RCC 7860 (cell line): ENCODE measurements at places on chromosomes 1 and 21.
A peak's percentile ranks its signal among the peaks of the same experiment; 100 is the strongest.

GRCh38 chr21:44391345-44392091, 38.1 kb downstream of the TRPM2 start:
- no peak for DNase-seq

DNA sequence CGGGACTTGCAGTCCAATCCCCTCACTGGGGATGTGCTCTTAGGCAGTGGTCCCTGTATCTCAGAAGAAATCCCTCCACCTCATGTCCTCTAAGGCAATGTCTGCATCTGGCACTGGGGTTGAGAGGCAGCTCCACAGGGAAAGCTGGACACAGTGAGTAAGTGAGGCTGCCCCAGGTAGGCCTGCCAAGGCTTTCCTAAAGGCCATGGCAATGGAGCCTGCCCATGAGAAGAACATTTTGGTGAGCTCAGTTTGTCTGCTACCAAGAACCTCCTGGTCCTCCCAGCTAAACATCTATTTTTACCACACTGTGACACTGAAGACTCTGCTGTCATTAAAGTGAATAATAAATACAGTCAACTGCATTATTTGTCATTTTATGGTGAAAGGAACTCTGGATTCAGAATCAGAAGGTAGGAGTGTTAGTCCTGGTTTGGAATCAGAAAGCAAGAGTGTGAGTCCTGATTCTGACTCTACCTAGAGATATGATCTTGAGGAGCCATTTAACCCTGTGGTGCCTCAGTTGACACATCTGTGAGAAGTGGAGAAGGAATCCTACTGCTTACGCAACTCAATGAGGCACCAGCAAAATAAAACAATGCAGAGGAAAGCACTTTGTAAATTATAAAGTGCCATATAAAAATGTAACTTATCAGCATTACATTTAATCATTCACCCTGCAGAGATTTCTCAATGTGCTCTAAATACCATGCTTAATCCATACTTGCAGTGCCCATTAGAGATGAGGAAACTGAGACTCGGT, 41.0 kb downstream of the TBX15 start:
- no peak for DNase-seq

DNA sequence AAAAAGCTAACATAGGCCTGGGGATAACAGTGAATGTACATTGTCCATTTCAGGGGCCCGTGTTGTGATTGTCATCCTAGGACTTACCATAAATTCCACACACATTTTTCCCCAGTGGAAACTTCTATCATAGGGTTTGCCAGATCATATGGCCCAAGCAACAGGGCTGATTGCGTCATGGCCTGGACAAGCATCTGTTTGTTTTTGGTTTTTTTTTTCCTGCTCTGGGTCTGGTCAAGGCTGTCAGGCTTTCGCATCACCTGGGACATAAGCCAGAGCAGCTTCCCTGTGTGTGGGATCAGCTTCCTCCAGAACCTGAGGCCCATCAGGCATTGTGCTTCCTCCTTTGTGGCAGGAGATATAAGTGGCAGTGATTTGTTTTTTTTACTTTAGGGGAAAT, 598.5 kb upstream of the USP24 start:
- peak; percentile 20 for DNase-seq

DNA sequence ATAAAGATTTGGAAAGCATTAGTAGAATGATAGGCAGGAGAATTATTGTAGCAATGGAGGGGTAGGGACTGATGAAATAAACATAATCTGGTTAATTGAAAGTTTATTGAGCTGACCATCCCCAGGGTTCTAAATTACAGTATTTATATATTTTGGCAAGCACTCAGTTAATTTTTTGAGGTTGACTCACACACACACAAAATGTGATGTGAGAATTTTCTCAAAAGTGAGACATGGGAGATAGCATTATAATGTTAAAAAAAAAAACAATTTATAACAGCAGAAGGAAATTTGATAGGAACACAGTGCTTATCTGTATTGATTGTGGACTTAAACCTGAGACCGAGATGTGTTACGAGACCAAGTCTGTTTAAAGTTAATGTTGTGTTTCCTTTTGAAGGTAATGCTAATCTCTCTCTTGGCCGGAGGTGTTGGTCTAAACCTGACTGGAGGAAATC, 24.6 kb downstream of the TRIM45 start:
- no peak for DNase-seq

GRCh38 chr1:29810121-29811120, 574.1 kb downstream of the PTPRU start:
- no peak for DNase-seq

GRCh38 chr21:45421846-45422775, 17.1 kb downstream of the COL18A1 start:
- no peak for DNase-seq

DNA sequence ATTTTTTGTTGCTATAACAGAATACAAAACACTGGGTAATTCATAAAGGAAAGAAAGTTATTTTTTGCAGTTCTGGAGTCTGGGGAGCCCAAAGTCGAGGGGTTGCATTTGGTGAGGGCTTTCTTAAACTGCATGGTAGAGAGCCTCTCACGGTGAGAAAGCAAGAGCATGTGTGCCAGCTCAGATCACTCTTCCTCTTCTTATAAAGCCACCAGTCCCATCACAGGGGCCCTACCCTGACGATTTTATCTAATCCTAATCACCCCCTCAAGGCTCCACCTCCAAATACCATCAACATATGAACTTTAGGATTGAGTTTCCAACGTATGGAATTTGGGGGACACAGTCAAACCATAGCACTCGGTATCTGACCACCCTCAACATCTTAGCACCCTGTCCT, 1.0 kb upstream of the STRIP1 start:
- DNase-seq: no peak

GRCh38 chr1:28058971-28059878, 29.2 kb downstream of the EYA3 start:
- no peak for DNase-seq

GRCh38 chr1:35190784-35191183, 2.2 kb downstream of the SFPQ start:
- no peak for DNase-seq

- DNase-seq: no peak
These were observed 59.9 kb downstream of the LRRC8C start for GRCh38 chr1:89692601-89693521.

GRCh38 chr1:230725256-230726012, 11.5 kb upstream of the AGT start:
- no peak for DNase-seq

GRCh38 chr1:201491896-201492511, 14.9 kb downstream of the CSRP1 start:
- DNase-seq: no peak

DNA sequence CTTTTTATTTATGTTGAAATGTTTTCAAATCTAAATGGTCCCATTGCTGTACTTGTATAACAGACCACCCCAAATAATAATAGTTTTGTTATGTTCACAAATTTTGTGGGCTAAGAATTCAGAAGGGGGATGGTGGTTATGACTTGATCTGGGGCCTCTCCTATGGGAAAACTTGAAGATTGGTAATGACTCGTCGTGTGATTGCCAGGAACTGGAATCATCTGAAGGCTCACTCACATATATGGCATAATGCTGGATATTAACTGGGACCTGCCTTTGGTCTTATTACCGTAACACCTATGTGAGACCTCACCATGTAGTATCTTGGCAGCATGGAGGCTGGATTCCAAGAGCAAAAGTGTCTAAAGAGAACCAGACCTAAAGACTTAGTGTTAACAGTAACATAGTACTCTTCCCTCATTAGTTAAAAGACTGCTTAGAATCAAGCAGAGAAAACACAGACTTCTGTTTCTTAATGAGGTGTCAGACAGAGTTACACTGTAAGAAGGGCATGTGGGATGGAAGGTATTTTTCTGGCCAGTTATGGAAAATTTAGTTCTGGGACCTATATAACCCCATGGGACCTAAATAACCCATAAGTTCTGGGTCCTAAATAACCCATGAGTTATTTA, 11.9 kb downstream of the LYPLAL1 start:
- DNase-seq: no peak

DNA sequence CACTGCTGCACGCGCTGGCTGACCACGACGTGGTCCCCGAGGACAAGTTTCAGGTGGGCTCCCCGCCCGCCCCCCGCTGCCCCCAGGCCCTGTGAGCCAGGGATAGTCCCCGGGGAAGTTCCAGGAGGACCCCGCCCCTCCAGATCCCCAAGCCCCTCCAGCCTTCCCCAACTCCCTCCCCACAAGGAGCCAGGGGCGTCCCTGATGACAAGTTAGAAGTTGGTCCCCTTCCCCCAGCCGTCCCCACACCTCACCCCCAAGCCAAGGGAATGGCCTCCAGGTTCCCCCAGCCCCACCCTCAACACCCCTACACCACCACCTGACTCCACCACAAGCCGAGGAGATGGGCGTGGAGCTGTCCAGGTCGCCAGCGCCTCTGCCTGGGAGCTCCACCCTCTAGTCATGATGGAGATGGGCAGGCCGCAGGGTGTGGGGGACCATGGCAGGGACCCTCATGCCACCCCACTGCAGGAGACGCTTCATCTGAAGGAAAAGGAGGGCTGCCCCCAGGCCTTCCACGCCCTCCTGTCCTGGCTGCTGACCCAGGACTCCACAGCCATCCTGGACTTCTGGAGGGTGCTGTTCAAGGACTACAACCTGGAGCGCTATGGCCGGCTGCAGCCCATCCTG, 525 bp downstream of the AIRE start:
- DNase-seq: no peak

DNA sequence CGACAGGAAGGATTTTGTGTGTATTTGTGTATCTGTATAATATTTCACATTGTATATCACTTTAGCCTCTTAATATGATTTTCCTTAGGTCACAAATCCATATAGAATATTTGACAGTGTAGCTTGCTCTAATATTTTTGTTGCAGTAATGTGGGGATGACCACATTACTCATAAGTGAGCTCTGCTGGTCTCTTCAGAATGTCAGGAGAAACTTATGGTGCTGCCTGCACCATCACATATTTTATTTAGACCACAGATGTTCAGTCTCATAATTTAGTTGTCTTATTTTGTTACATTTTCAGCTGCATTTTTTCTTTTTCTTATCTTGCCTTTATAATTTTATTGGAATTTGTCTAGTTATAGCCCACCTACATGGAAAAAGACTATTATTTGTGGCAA, 205.3 kb downstream of the PBX1 start:
- DNase-seq: no peak

- peak; percentile 15 for DNase-seq
These were observed 60.1 kb downstream of the HNRNPR start for GRCh38 chr1:23283667-23284602.

DNA sequence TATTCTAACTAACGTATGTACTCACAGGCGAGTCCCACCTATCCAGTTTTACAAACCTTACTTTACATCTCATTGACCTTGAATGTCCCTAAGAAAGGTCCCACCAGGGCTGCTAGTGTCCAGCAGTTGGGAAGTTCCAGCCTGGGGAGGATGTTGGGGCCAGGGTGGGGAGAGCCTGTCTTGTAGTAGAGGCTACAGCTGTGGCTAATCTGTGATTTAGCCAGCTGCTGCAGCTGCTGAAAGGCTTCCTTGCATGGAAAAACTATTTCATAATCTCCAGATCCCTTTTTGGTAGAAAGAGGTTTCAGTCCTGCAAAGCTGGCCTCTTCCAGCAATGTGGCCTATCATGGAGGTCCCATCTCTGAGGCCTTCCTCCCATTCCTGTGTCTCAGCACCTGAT, 23.1 kb downstream of the TNN start:
- no peak for DNase-seq

- DNase-seq: no peak
These were observed 250.9 kb downstream of the SIPA1L2 start for GRCh38 chr1:232379063-232379434.

DNA sequence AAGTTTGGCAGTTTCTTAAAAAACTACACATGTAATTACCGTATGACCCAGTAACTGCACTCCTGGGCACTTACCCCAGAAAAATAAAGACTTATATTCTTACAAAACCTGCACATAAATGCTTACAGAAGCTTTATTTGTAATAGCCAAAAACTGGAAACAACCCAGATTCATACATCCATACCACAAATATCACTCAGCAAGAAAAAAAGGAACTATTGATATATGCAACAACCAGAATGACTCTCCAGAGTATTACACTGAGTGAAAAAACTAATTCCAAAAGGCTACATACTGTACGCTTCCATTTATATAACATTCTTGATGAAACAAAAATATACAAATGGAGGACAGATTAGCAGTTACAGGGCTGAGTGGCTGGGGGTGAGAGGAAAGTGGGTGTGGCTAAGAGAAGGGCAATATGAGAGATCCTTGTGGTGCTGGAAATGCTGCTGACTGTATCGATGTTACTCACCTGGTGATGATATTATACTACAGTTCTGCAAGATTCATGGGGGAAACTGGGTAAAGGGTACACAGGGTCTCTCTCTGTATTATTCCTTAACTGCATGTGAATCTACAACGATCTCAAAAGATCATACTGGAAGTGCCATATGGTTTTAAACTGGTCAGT, 96.0 kb upstream of the GNG4 start:
- DNase-seq: no peak

GRCh38 chr1:211652371-211652770, 23.1 kb downstream of the NEK2 start:
- no peak for DNase-seq

- no peak for DNase-seq
These were observed 14.1 kb downstream of the HENMT1 start for GRCh38 chr1:108646648-108647269.
